ENCODE measurements at places on chromosomes 5 and 9.

DNA sequence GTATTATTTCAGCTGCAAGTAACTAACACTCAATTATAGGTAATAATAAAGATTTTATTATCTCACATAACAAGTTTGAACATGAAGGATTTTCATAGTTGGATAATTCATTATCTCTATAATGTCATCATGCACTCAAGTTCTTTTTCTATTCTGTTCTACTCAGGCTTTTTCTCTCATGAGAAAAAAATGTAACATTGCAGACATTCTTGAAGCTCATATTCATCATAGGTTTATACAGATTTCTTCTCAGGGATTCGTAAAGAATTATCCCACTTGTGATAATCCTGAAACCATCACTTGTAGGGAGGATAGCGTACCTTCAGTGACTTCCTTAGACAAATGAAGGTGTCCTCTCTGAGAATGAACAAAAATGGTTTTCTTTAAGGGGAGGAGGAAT lies 150.3 kb downstream of the XRCC4 start:
- DNase-seq: no peak

DNA sequence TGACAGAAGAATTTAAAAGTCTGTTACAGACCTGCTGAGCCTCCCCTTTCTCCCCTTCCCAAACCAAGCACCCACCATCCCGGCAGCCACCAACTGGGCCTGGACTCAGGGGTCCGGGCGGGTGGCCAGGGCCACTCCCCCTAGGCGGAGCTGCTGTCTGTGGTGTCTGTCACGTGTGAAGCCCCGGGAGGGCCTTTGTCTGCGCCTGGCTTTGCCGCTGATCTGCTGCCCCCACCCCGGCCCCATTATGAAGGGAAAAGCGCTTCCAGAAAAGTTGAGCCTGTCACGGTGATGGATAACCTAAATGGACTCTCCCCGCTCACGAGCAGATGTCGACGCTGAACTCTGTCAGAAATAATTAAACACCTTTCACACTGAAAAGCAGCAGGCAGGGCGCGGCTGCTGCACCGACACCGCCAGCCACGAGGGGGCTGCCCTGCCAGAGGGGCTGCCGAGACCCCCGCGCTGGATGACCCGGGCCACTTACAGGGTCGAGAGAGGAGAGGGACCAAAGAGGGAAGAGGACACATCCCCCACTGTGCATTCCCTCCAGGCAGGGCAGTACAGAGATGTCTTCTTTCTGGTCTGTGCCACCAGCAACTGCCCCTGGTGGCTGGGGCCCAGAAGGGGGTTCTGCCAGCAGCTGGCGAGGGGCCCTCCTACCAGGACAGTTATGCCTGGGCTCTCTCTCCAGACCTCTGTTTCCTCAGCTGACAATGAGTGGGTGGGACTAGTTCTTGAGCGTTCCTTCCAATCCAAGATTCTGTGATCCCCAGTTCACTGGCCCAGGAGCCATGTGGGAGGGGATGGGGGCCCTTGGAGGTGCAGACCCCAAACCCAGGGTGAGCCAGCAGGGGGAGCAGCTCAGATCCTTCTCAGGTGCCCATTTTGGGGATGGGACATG lies 36.0 kb upstream of the BARHL1 start:
- DNase-seq: peak; percentile 33

DNA sequence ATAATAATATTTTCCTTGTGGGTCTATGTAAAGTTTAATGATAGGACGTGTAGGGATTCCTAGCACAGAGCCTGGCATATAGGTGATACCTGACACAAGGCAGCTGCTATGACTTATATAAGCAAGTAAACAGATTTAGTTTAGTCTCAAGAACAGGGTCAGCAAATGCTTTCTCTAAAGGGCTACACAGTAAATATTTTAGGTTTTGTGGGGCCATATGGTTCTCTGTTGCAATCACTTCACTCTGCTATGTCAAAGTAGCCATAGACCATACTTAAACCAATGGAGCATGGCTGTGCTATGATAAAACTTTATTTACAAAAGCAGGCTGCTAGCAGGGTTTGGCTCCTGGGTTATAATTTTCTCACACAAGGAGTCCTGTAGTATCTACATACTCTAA lies 204.8 kb upstream of the KLF4 start:
- peak; percentile 5 for DNase-seq

DNA sequence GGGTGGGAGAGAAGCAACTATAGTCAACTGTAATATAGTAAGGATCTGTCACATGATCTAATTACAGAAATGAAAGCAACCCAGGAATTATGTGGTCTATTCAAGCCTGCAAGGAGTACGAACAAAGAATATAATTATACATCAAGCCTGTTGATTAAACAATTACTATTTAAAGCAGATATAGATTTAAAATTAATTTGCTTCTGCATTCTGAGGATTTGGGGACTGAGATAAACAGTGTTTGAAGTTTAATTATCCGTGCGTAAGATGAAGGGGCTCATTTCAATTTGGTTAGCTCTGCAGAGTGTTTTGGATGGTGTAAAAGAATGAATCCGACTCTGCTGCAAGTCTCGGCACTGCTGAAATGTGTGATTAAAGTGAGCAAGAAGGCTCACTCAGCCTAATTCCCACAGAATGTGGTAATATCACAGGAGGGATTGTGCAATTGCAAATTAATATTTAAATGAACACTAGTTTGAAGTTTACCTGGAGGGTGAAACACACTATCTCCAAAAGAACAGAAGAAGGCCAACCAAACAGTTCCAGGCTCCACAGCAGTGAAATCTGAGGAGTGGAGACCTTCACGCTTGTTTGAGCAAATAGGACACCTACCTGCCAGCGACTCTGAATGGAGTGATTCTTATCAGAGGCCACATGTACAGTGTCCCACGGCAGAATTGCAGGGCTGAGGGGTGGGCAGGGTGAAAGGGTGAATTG lies 420.6 kb upstream of the SLC30A5 start:
- no peak for DNase-seq

DNA sequence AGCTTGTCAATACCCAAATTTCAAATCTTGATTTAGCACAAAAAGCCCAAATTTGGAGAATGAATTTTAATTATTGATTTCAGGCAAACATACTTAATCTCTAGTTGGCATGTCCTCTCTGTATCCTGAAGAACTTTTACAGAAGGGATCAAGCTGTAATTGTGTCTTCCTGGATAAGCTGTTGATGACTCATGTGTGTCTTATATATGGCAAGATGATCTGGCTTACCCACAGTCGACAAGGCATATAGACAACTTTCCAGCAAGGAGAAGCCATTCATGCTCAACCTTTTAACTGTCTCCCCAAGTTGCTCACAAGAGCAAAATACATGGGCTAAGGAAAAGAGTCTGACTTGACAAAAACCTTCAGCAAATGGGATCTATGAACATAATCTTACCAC lies 112.5 kb upstream of the SLCO6A1 start:
- no peak for DNase-seq

GRCh38 chr5:42277293-42277692 lies 145.9 kb upstream of the GHR start:
- no peak for DNase-seq
